ENCODE measurements at places on chromosomes 7 and 10.

DNA sequence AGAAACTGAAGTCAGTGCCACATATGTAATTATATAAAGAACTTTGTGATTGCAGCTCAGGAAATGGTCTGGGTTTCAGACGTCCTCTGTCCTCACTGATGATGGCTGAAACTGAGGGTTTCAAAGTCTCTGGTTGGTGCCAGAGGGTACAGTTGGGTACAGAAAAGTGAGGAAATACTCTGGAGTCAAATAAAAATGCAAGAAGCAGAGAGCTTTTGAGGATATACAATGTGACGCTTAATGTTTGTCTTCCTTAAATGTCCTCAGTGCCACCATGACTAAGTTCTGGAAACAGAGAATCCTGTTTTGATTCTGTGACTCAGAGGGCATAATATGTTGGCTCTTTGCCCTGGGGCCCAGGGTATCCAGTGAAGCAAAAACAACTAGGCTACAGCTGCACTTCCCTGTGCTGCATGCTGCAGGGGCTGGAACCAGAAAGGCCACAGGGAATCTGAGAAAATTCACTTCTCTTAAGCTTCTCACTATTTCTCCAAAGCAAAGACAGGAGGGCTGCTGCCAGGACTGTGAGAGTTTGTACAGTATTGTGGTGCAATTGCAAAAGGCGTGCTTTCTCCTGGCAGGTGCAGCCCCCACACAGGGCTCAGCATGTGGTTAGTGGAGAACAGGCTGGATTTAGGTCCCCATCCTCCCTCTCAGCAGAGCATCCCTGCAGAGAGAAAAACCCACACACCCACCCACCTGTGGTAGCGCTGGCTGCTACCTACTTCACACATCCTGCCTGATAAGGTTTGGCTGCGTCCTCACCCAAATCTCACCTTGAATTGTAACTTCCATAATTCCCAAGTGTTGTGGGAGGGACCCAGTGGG is 169.5 kb upstream of the SVIL start:
- DNase-seq, result no peak

- no peak for DNase-seq
Measured at GRCh38 chr10:74651565-74651964, 174.8 kb upstream of the KAT6B start.

- DNase-seq, result peak; percentile 94
Measured at GRCh38 chr7:149624419-149625339, 127.1 kb upstream of the ZNF746 start.

DNA sequence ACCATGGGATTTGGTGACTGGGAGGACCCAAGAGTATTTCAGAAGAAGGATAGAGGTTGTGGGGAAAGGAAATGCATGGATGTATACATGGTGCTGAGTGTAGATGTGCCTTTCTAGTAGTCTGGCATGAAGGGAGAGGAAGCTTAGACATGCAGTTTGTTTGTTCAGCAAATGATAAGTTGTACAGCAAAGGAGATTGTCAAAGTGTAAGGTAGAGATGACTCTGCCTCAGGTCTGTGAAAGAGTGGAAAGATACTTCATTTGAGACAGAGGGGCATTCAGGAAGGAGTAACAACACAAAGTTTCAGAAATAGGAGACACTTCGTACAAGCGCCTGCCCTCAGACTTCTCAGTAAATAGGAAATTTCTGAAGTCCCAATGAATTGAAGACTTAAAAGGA is 152.3 kb downstream of the CELF2 start:
- no peak for DNase-seq

GRCh38 chr10:21069278-21069677 is 172.2 kb upstream of the NEBL start:
- no peak for DNase-seq

GRCh38 chr7:17554341-17555015 is 256.0 kb downstream of the AHR start:
- DNase-seq, result no peak

GRCh38 chr10:86376403-86376802 is 9.8 kb upstream of the GRID1 start:
- no peak for DNase-seq

GRCh38 chr7:135269921-135270320 is 36.3 kb downstream of the STRA8 start:
- DNase-seq, result no peak

GRCh38 chr10:82953331-82953730 is 1078.3 kb downstream of the NRG3 start:
- DNase-seq, result no peak

DNA sequence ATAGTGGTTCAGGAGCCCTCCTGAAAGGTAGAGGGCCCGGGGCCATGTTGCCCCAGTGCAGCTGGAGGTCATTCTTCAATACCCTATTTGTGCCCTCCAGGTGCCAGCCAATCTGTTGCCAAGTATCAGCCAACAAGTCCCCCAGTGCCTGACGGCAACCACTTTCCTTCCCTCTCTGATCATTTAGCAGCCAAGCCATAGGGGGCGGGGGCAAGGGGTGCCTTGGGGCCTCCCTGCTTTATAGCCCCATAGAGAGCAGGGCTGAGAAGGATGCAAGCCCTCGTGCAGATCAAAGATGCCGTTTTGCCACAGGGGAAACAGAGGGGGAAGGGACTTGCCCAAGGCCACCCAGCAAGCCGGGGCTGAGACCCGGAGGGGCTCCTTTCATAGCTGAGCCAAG is 149.0 kb upstream of the CHST15 start:
- DNase-seq, result no peak

DNA sequence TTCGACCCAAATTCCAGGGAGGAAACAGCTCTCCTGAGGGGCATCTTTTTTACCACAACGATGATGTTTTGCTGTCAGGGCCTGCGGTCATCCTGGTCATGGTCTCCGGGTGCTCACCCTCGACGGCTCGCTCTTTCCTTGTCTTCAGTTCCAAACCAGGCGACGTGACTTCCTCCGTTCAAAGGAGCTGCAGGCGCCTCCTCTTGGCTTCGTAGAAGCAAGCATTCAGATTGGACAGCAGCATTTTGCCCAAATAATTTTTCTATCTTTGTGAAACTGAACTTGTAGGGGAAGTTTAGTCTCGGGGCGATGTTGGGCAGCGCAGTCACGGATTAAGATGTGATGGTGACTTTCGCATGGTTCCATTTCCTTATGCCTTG is 208.9 kb downstream of the DNAJB6 start:
- no peak for DNase-seq

GRCh38 chr10:43114743-43115611 is 23.3 kb upstream of the CSGALNACT2 start:
- no peak for DNase-seq

DNA sequence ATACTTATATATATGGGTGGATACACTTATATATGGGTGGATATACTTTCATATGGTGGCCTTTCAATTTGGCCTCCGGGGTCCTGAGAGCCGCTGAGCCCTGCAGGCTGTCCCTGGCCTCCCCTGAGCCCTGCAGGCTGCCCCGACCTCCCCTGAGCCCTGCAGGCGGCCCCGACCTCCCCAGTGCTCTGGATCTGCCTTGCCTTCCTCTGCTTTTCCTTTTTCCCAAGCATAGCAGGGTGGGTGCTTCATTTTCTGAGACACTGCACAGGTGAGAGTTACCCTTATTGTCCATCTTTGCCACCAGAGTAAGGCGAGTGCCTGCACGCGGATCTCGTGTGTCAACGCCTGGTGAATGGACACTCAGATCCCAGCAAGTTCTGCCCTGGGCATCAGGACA is 106.6 kb downstream of the VIPR2 start:
- no peak for DNase-seq

DNA sequence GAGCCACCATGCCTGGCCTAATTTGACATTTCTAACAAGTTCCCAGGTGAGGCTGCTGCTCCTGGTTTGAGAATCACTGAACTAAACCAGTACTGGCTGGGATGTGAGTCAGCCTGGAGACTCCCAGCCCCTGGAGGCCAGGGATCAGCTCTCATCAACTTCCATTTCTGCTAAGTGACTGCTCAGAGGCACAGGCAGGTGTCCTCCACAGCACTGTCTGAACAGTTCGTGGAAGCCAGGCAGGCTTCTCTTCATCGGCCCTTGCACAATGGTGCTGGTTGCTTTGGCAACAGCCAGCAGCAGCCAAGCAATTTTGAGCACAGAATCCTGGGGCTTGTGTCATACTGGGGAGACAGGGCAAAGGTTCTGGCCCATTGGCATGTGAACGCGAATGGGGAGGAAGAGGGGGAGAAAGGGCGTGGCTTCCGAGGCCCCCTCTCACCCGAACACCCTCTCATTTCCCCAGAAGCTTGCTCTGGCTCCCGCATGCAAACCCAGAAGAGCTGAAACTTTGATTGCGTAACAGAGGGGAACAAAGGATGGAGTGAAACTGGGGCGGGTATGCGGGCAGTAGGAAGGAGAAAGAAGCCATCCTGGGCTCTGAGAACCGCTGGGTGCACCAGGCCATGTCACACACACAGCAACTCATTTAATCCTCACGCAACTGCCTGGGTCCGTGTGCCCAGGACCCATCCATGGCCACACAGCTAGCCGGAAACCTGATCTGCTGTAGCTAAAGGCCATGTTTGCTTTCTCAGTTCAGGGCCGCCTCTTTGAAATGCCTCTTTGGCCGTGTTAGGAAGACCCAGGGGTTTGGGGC is 9.0 kb upstream of the POR start:
- DNase-seq, result peak; percentile 84

DNA sequence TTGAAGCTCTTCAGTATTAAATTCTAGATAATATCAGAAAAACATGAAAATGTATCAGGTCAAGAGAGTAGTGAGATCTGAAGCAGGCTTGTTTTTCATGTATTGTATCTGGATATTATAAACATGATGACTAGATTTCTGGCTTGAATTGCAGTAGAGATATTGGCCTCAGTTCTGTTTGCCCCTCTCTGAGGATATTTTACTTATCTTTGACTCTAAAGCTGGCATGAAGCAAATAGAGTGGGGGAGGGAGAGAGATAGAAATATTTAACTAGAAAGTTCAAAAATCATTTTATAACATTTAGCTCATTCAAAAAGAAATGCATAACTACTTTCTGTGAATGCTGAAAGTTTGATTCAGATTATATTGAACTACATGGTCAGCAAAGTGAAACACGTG is 929.7 kb upstream of the KCND2 start:
- DNase-seq, result no peak

GRCh38 chr7:50838675-50839377 is 56.1 kb upstream of the GRB10 start:
- no peak for DNase-seq

DNA sequence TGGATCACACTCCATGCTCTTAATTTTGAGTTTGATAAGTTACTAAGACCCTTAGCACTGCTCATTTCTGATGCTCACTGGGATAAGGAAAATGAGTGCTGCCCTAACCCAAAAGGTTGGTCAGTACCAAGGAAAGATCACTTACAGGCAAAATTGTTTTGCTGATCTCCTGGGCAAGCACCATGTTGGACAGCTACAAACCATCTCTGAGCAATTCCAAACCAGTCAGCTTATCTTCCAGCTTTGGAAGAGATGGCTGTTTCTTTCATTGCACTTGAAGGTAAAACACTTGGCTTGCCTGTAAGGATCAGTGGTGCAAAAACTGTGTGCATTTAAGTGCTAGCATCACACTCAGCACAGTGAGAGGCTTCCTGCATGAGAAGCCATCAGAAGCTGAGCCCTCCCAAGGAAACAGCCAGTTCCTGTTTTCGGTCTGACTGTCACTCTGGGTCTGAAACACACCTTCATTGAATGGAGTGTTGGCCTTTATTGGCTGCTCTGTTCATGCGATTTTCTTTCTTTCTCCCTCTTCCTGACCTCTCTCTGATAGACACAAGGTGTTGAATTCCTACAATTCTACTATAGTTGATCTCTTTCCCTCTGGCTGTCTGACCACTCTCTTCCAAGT is 126.4 kb upstream of the GHITM start:
- DNase-seq, result no peak

GRCh38 chr10:47255033-47255813 is 44.8 kb upstream of the GDF10 start:
- DNase-seq, result peak; percentile 72

GRCh38 chr10:79266543-79267312 is 80.5 kb upstream of the PPIF start:
- DNase-seq, result peak; percentile 75

GRCh38 chr7:100694098-100694745 is at the start of gene GIGYF1:
Gene GIGYF1 (minus strand): TSS chr7:100694250. CDS start chr7:100688238, 6,012 bp downstream.
- DNase-seq, result peak; percentile 71

- DNase-seq, result no peak
Measured at GRCh38 chr10:129545261-129545660, 78.2 kb downstream of the MGMT start.

- no peak for DNase-seq
Measured at GRCh38 chr7:51471981-51472296, 155.3 kb upstream of the COBL start.

- DNase-seq, result no peak
Measured at GRCh38 chr7:158750702-158751101, 46.1 kb upstream of the NCAPG2 start.

- DNase-seq, result peak; percentile 43
Measured at GRCh38 chr7:1939434-1940401, 269.6 kb downstream of the ELFN1 start.

- no peak for DNase-seq
Measured at GRCh38 chr10:97378933-97379921, 21.9 kb downstream of the RRP12 start.

DNA sequence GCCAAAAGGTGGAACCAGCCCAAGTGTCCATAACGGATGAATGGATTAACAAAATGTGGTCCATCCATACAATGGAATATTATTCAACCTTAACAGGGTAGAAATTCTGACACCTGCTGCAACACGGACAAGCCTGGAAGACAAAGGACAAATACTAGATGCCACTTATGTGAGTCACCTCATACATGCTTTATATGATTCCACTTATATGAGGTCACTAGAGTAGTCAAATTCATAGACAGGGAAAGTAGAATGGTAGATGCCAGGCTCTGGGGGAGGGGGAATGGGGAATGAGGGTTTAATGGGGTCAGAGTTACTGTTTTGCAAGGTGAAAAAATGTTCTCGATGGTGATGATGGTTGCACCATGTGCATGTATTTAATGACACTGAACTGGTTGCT is 34.0 kb upstream of the CYTH3 start:
- DNase-seq, result no peak

- no peak for DNase-seq
Measured at GRCh38 chr10:59125666-59126065, 50.8 kb upstream of the PHYHIPL start.

GRCh38 chr7:137751361-137752009 is 95.3 kb downstream of the DGKI start:
- no peak for DNase-seq

DNA sequence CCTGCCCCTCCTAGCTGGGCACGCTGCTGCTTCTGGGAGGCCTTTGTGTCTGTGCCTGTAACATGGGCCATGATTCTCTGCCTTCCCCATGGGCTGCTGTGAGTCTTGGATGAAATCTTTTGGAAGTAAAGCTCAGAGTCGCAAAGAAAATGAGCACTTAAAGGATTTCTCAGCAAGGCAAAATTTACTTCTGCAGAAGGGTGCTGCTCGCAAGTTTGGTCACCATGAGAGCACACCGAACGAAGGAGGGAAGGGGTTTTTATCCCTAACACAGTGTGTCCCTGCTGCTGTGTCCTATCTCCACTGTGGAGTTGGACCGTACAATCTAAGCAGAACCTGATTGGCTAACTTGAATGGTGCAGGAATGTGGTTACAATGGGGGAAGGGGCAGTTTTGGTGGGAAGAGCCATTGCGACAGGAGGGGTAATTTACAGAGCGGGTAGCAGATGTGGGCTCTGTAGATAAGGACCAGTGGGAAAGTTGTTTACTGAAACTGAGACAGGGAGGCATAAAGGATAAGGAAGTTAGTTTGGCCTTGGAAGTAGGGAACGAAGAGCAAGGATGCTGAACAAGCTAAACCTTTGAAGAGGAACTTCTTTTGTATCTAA is 57.5 kb downstream of the FANK1 start:
- no peak for DNase-seq
